SK-N-SH treated with all-trans-retinoic acid at 6 μM for 48 hours (cell line): ENCODE measurements at places on chromosomes 7 and 10.
A peak's percentile ranks its signal among the peaks of the same experiment; 100 is the strongest.

GRCh38 chr10:80545258-80545881 lies 7.7 kb downstream of the SH2D4B start:
- ATAC-seq: no peak

- no peak for ATAC-seq
These were observed 110.2 kb downstream of the LARP4B start for GRCh38 chr10:821322-821721.

DNA sequence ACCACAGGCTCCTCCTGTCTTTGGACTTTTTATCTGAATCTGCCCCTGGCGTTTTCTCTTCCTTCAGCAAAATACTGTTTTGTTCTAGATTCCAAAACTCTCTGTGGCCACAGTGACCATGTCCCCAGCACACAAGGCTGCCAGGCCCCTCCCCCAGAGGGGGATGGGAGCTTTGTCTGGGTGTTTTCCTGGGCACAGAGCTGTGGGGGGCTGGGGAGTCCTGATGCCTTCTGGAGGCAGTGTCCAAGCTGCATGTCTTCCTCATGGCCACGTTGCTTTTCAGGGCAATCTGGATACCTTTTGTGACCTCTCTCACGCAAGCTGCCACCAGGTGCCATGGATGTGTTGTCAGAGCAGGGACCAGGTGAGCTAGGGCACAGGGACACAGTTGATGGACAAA lies 26.2 kb downstream of the ANTXRL start:
- no peak for ATAC-seq

DNA sequence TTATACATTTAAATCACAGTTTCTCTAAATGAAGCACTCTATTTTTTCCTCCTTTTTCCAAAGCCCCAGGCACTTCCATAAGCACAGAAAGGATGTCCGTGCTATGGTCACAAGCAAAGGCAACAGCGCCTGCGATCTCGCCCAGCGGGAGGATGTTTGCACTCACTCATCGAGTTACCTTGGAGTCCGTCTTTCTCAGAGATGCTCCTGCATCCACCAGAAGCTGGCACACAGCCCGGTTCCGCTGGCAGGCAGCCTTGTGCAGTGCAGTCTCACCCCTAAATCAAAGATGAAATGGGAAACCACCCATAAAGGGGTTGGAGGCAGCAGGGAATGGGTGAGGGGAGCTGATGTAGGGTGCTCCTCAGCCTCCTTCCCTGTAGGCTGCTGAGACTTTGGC lies 51.9 kb upstream of the PTN start:
- no peak for ATAC-seq

DNA sequence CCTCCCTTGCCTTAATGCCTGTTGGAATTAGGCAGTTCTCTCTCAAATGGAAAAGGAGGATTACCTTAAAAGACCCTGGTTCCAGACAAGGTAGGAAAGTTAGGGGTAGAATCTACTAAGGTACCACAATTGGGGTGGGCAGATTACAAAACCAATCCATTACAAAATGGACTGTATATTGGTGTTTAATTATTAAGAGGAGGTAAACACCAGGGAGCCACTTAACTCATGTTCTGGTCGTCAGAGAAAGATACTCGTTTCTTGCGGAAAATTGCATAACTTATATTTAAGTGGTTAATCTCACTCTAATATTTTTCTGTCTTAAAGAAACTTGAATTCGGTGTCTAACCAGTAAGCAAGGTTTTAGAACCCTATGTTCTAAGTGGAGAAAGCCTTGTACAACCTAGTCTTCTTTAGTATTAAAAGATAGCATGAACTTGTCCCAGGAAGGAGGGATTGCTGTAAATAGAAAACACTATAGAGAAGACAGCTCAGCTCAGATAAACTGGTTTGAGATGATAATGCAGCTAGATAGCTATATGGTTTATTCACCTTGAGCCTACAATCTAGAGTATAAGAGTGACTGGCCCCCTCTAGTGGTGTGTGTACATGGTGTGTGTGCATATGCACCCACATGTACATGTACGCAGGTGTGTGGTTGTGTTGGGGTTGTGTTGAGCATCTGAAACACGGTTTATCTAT lies 58.0 kb upstream of the STRIP2 start:
- ATAC-seq: peak; percentile 94

DNA sequence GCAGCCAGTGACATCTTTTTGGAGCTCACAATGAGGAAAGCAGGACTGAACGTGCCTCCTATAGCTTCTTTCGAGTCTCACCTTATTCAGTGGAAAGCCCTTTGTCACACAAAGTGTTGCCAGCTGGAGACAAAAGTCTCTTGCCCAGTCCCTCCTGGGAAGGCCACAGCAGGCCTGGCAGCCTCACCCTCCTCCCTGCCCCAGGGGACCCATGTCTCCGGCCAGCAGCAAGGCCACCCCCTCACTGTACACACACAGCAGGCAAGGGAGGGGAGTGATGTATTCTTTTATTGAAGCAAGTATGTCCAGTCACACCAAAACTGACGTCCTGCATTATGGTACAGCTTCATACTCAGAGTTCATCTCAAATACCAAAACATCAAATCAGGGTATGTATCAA lies 56.0 kb downstream of the CSGALNACT2 start:
- ATAC-seq: no peak

GRCh38 chr7:44735403-44736165 lies 13.1 kb upstream of the ZMIZ2 start:
- ATAC-seq: peak; percentile 86

DNA sequence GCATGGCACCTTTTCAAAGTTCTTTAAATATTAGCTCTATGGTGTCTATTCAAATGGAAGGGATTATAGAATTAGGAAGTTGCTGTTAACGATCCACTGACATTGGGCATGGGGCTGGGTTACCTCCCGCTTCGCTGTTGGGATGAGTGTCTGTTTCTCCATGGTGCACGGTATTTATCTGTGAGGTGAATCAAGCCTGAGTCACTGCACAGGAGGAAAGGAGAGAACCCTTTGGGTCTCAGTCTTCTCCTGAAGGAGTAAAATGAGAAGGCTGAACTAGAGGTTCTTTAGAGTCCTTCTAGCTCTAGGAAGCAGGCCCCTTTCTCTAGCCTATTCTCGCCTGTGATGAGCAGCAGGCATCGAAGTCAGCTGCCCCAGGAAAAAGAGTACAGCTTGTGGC lies 7.3 kb downstream of the JCAD start:
- ATAC-seq: peak; percentile 50

- no peak for ATAC-seq
These were observed 5.2 kb downstream of the PILRB start for GRCh38 chr7:100363098-100363497.

DNA sequence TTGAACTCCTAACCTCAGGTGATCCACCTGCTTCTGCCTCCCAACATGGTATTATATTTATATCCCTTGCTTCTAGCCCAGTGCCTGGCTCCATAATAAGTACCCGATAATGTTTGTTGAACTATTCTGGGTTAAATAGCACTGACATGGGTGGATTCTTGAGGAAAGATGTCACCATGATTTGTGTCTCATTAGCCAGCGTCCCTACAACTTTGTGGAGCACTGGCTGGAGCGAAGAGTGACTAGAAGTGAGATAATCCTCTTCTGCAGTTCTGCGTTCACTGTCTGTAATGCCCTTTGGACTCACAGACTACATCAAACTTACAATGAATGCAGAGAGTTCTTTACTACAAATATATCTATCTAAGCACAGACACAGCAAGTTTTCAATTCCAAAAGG lies 16.9 kb upstream of the AKR1E2 start:
- no peak for ATAC-seq

GRCh38 chr7:128727239-128727638 lies 11.9 kb upstream of the CALU start:
- no peak for ATAC-seq

- ATAC-seq: no peak; the same call in 2 of the 3 replicates
These were observed 27.0 kb downstream of the SND1 start for GRCh38 chr7:127678947-127679346.

DNA sequence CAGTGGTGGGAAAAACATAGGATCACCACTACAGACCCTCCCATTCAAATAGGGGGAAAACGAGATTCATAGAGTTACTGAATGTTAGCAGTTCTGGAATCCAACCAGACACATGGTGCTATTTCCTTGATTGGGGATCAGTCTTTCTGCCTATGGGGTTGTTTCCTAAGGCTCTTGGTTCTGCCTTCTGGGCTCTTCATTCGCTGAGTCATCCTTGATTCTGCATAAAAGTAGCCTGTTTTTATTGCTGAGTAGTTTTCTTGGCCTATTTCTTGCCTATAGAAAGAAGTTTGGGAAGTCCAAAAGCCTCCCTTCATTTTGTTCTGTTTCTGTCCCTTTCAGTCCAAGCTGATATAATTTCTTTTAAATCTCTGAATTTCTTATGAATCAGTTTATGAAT lies 99.3 kb upstream of the OIT3 start:
- no peak for ATAC-seq

DNA sequence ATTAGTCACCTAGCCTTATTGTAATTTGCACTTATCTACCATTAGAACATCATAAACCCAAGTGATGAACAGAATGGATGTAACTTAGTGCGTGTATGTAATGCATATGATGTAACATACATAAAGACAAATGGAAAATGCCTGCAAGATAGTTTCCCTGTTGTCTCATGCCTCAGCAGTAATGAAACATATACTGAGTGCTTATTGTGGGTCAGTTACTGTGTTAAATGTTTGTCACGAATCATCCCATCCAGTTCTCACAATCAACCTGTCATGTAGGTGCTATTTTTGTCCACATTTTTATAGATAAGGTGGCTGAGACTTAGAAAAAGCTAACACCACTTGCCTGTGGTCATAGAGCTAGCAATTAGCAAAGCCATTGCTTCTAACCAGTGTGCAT lies 350.8 kb downstream of the AUTS2 start:
- ATAC-seq: no peak

DNA sequence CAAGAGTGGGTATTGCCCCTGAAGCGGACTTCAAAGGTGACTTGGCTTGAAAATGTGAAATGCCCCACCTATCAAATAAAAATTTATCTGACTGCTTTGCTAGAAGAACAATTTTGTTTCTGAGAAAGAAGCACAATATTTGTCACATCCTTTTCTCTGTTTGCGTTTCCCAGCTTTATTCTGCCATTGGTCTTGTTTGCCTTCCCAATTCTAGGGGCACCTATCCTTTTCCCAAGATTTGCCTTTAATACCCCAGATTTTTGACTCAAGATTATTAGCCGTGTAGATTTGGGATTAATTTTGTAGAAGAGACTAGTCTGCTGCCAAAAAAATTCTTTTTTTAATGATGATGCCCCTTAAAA lies 110.2 kb upstream of the LRGUK start:
- no peak for ATAC-seq

GRCh38 chr7:76513817-76514799 lies 3.8 kb downstream of the UPK3B start:
- ATAC-seq: no peak

- no peak for ATAC-seq
These were observed 449.7 kb upstream of the KLF6 start for GRCh38 chr10:4234661-4235060.

GRCh38 chr7:82442492-82443035 lies 1.0 kb downstream of the CACNA2D1 start:
- ATAC-seq: peak; percentile 3

- peak; percentile 36 for ATAC-seq
These were observed 145.6 kb downstream of the ADAM12 start for GRCh38 chr10:126242397-126243260.

DNA sequence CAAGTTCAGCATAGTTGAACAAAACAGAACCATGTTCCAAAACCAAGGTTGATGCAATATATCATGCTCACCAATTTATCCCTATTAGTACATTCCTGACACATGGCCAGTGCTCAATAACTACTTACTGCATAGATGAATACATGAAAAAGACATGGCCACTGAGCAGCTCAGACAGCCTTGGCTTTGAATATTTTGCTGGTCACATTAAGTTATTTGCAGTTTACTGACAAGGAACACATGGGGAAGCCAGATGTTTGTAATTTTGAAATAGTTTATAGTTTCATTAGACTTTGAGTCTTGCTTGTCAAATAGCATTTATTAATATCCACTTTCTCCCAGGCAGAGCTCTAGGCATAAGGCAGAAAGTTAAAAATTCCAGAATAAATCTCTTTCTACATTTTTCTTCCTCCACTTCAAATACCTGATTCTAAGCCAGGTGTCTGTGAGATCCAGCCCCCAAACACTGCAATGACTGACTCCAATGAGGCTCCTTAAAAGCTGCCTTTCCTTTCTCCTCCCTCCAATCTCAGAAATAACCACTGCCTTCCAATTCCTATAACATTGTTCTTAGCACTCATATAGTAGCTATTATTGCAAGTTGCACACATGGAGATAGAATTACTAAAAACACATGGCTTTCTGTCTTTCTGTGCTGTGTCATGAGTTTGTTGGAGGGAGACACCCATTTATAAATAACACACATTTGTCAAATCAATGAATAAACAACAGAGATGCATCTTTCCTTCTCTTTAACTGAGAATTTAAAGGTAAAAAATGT lies 91.3 kb downstream of the PCGF5 start:
- peak; percentile 84 for ATAC-seq

GRCh38 chr7:28957751-28958234 lies 337 bp downstream of the TRIL start:
- peak; percentile 16 for ATAC-seq

DNA sequence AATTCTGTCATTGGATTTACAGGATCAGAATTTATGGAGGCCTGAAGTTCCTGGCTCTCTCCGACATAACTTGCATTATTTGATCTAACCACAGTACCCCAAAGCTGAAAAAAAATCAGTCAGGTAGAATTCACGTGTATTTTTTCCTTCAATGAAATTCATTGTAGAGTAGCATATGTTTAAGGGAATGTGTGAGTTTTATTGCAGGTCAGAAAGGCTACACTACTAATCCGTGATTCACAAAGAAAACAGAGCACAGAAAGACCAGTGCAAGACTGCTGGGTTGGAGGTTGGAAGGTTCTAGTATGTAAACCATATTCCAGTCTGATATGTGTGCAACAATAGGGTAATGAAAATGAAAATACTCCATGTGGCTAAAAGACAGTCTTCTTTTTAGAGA lies 247.0 kb upstream of the FERD3L start:
- no peak for ATAC-seq

DNA sequence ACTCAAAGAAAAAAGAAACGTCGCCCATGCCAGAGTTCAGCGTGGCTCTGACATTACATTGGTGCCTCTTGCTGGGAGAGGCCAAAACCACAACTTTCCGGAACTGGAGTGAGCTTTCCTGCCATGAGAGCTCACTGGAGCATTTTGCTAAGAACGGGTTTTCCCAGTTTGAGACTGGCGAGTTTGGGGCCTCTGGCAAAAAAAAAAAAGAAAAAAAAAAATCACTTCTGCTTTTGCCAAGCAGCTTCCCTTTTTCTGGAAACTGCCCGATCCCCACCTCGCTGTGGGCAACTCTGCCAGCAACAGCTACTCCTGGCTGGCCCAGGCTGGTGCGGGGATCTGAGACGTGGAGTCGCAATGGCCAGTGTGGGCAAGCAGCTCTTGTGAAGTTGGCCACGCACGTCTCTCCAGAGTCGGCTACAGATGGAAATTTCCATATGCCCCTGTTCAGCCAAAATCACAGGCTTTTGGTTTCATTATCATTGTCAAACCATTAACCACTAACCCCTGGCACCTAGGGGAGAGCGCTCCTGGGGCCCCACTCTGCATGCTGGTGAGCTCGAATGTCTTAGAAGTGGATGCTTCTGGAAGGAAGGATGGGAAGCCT lies 25.7 kb downstream of the PRKAG2 start:
- no peak for ATAC-seq

- no peak for ATAC-seq
These were observed 83.2 kb upstream of the JAZF1 start for GRCh38 chr7:28263622-28264271.

- peak; percentile 56 for ATAC-seq
These were observed 5.9 kb upstream of the GPER1 start for GRCh38 chr7:1081931-1082401.

- ATAC-seq: no peak
These were observed 35.8 kb upstream of the DNAAF5 start for GRCh38 chr7:690478-691360.

GRCh38 chr7:116259156-116259870 lies 49.0 kb downstream of the TES start:
- peak; percentile 48 for ATAC-seq

GRCh38 chr10:60399328-60399727 lies 9.7 kb upstream of the ANK3 start:
- no peak for ATAC-seq
